ENCODE measurements at places on chromosomes 5 and 9.

GRCh38 chr5:134787692-134788091, 29.1 kb downstream of the DDX46 start:
- no peak for DNase-seq

GRCh38 chr5:146883511-146883910, 5.0 kb upstream of the PPP2R2B start:
- no peak for DNase-seq

GRCh38 chr5:112929336-112930081, 7.5 kb upstream of the REEP5 start:
- no peak for DNase-seq

GRCh38 chr5:21893161-21893560, 960.0 kb downstream of the CDH12 start:
- DNase-seq = no peak

DNA sequence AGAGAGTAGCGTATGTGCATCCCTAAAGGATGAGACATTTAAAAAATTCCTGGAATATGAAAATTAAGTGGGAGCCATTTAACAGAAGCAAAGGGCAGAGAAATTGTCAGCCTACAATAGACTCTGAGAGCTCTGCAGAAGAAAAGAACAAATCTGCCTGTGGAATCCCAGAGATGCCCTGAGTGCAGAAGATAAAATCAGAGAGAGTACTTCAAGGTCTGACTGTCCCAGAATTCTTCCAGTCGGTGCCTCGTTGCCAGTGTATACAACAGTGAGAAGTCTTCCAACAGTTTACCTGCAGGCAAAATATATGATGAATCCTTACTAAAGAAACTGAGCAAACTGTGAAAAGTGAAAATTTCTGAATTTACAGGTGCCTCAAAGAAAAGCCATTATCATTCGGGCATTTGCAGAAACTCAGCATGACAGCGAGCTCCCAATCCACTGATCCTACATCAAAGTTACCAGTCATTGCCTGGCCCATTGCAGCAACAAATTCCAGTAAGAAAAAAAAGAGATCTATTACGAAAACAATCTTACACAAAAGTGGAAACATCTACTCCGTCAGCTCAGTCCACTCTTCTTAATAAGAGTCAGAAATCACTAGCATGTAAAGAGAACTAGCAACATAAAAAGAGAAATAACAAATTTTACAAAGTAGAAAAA, 92.8 kb upstream of the VCAN start:
- DNase-seq = no peak

- DNase-seq = no peak
These were observed 14.6 kb upstream of the F2R start for GRCh38 chr5:76701298-76701697.

DNA sequence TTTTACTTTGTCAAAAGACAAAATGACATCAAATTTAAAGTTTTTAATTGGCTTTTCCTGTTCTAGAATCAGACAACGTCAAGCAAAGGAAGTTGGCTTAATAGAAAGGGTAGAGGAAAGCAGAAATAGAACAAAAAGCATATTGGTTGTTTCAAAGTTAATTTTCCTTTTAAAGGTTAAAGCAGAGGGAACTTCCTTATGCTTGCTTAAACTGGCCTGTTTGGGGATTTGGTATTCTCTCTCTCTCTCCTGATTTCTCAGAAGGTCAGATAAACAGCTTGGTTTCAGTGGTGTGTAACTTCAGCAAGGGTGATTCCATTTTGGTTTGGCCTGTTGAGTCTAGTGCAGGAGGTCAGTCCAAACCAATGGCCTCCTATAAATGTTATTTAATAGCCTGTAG, 127.1 kb downstream of the SMARCA2 start:
- no peak for DNase-seq

- DNase-seq = no peak
These were observed 455.3 kb downstream of the RAB3C start for GRCh38 chr5:59037941-59038797.

GRCh38 chr5:53416144-53416738, 64.2 kb upstream of the FST start:
- no peak for DNase-seq

DNA sequence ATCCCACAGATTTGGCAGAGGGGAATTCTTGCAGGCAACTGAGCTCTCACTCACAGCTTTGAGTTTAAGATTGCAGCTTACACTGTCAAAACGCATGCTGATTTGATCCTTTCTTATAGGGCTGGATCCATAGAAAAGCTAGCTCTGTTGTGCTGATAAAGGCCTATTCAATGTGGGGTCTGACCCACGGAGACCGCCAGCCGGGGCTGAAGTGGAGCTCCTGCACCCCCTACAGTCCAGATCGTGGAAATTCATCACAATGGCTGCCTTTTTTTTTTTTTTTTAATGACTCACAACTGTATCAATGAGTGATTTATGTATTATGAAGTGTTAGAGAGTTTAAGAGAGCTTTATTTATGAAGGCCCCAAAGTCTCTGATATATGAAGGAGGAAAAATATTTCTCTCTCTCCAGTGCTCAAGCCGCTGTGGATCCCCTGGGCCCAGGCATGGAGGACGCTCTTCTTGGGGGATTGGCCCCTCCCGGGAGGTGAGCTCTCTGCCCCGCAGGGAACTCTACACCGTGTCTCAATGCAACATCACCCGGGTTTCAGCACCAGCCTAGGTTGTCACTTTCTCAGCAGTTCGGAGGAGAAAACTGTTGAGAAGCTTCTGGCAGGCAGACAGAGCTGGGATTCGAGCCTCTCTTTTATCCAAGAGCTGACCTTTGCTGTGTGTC, 700.2 kb downstream of the IRX1 start:
- DNase-seq = no peak

All from cerebellar cortex (tissue), 1 donor.